Activated T-helper 1 cell treated with Interleukin-2 at 50 U/mL for 16 hours (primary cell): ENCODE measurements at places on chromosomes 5 and 9.

GRCh38 chr5:107118184-107119019, 552.3 kb downstream of the EFNA5 start:
- no peak for DNase-seq

- DNase-seq, result no peak
Observed at GRCh38 chr5:135213466-135214239, 179.6 kb upstream of the PITX1 start.

DNA sequence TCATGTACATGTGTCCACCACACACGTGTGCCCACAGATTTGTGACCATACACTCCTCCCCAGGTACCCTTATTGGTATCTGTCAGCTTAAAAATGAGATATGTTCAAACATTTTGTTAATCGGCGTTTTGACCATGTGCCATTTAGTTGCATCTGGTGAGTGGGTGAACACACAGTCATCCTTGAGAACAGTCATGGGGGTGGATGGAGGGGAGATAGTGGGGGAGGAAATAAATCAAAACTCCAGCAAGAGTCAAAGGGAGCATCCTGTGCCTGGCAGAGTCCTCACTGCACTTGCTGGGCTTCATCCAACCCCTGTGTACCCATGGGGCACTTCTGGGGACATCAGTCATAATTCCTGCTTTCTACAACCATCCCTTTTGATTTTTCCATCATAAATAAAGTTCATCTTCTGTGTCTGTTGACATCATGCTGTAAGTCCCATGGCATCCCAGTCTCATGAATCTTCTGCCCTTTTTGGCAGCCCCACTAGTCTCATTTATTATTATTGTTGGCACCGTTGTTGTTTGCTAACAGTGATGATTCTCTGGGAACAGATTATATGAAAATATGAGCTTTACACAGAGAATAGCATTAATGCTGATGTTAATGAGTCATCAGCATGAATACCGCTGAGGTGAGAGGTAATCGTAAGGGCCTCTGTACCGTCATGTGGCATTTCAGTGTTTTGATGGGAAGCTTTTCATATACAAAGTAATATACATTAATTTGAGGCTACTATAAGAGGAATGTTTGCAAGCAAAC, 24.4 kb upstream of the CLK4 start:
- no peak for DNase-seq

DNA sequence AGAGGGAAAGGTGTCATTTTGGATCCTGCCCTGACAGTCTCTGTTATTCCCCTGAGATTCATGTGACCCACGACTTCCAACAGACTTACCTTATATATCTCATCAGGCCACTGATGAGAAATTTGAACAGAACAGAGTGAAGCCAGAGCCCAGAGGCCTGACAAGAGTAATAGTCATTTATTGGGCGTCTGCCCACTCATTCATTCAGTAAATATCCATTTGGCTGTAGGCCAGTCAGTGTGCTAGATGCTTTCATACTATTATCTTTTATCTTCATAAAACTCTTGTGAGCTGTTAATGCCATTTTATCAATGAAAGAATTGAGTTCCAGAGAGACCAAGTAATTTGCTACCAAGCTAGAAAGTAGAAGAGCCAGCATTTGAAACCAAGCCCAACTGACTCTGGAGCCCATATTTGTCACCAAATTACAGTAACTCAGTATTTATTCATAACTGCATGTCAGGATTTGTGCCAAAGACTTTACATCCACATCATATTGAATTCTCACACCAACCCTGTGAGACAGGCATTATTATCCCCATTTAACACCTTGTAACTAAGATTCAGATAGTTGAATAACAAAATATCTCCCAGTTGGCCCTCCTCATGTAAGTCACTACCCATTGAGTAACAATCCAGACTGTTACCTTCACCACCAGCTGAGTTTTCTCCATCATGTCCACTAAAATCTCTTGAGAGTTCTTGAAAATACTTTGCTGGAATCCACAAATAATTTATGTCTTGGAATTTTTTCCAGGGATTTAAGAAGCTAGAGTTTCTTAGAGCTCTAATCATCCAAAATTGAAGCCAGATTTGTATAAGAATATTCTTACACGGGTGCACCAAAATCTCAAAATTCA, 2.5 kb downstream of the PTPDC1 start:
- no peak for DNase-seq

DNA sequence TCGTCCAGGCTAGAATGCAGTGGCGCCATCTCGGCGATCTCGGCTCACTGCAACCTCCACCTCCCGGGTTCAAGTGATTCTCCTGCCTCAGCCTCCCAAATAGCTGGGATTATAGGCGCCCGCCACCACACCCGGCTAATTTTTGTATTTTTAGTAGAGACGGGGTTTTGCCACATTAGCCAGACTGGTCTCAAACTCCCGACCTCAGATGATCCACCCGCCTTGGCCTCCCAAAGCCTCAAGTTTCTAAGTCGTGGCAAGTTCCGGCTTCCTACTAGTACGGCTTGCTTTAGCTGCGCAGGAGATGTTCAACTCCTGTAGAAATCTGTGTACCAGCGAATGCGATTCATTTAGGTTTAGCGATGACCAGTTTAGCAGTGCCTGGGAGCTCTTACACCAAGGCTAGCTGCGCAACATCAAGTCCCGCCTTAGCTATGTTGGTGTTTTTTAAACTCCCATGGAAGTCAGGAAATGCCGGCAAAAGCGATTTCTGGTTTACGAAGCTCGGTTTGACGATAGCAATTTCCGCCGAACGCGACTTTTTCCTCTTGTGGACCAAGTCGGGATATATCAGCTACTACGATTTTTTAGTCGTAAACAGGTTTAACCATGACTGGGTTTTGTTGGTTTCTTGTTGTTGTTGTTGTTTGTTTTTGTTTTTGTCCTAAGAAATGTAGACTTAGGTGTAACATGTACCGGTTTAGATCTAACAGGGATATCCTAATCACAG, 46.4 kb downstream of the ANXA2R start:
- DNase-seq, result peak; percentile 44

- no peak for DNase-seq
Observed at GRCh38 chr9:74742191-74742790, 145.4 kb downstream of the TRPM6 start.

GRCh38 chr5:138677782-138678181, 75.4 kb upstream of the CTNNA1 start:
- no peak for DNase-seq

GRCh38 chr9:129868872-129869486, 33.7 kb downstream of the USP20 start:
- peak; percentile 90 for DNase-seq

DNA sequence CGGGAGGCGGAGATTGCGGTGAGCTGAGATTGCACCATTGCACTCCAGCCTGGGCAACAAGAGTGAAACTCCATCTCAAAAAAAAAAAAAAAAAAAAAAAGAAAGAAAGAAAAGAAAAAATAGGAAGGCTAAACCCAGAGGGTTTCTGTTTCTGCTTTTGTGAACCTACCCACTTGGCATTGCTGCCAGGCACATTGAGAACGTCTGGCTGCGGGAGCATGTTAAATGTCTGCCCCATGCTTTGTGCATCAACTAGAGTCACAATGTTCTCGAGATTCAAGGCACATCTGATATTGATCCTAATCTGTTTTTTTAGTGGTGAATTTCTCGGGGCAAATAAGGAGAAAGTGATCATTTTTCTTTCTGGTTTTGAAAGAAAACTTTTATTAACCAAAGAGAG, 2.8 kb downstream of the SLC25A25 start:
- DNase-seq, result no peak

GRCh38 chr5:81762401-81762800, 11.5 kb upstream of the SSBP2 start:
- no peak for DNase-seq

DNA sequence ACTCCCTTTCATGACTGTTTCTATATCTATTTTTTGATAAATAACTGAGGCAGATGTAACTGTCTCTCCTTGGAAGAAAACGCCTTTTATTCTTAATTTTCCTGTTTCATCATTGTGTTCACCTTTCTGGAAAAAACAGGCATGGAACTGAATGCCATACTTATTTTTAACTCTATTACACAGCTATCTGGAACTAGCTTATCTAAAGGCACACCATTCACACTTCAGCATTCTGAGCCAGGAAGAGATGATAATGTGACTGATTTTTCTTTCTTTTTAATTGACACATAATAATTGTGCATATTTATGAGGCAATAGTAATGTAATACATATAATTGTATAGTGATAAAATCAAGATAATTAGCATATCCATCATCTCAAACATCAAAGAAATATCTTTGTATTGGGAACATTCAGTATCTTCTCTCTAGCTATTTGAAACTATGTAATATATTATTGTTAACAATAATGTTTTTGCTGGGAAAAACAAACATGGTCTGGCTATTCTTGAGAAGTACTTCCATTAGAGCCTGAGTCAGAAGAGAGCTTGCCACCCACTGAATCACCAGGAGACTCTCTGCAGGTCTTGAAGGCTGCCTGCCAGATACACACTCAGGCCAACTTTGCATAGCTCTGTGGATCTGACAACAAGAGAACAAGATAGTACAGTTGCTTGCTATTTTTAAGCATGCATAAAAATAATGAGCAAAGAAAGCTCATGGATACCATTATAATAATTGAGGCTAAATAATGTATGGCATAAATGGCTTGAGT, 501.0 kb upstream of the EDIL3 start:
- DNase-seq, result no peak

GRCh38 chr9:96418920-96419690, 935 bp upstream of the ZNF367 start:
- DNase-seq, result peak; percentile 36
